Stimulated activated memory B cell treated with anti-CD40 and anti-IgM and Interleukin-4, amounts not matched to agents 10 μg/mL and 1 μg/mL and 100 μg/mL, for 72 hours (primary cell): ENCODE measurements at places on chromosomes 16 and 17.

DNA sequence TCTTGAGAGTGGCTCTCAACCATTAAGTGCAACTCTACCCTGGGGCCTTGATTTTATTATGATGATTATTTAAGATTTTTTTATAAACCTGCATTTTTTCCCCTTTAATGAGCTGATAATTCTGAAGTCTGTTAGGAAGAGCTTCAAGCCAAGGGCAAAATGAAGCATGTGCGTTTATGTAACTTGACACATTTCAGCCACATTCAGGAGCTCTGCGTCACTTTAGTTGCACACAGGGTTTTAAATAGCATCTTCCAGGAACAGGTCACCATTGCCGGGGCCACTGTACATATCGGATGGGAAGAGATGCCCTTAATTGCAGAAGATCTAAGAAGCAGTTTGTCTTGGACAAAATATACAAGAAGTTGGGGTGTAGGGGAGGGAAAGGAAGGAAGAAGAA lies 89.6 kb downstream of the BMERB1 start:
- no peak for ATAC-seq

DNA sequence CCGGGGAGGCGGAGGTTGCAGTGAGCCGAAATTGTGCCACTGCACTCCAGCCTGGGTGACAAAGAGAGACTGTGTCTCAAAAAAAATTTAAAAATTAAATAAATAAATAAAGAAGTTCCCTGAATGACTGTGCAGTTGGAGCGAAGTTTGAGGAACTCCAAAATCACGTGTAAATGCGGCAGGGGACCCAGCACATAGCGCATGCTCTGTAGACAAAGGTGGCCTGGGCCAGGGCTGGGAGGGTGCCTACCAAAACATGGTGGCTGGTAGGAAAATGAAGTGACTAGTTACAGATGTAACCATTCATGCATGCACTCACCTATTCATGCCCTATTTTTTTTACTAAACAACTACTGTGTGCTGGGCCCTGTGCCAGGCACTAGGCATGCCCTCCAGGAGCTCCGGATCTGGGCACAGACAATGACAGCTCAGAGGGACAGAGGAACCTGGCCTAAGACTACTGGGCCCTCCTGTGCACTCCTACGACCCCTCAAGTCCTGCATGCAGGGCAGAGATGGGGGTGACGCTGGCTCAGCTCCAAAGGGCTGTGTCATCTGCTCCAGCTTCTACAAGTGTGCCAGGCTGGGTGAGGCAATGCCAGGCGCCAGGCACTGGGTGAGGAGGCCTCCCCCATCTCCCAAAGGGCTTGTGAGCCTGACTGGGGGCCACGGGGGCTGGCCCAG lies 65.3 kb downstream of the RMI2 start:
- ATAC-seq: no peak

GRCh38 chr16:12057266-12057665 lies 80.7 kb downstream of the SNX29 start:
- no peak for ATAC-seq

- no peak for ATAC-seq
Measured at GRCh38 chr16:28301154-28301553, 8.8 kb downstream of the SBK1 start.

DNA sequence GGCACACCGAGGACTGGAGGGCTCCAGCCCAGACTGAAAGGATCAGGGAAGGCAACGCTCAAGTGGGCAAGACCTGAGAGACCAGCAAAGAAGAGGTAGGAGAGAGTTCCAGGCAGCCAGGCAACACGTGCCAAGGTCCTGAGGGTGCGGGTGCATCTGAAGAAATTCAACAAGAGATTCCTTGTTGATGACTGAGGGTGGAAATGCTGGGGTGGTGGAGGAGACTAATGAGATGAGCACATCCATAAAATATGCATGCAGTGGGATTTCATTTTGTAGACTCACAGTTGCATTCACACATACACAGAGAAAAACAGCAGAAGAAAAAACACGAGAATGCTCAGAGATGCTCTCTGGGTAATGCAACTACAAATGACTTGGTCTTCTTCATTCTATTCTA lies 154.8 kb upstream of the FOXF1 start:
- ATAC-seq: no peak

- ATAC-seq: peak; percentile 71
Measured at GRCh38 chr16:56451753-56452689, 667 bp downstream of the OGFOD1 start.

DNA sequence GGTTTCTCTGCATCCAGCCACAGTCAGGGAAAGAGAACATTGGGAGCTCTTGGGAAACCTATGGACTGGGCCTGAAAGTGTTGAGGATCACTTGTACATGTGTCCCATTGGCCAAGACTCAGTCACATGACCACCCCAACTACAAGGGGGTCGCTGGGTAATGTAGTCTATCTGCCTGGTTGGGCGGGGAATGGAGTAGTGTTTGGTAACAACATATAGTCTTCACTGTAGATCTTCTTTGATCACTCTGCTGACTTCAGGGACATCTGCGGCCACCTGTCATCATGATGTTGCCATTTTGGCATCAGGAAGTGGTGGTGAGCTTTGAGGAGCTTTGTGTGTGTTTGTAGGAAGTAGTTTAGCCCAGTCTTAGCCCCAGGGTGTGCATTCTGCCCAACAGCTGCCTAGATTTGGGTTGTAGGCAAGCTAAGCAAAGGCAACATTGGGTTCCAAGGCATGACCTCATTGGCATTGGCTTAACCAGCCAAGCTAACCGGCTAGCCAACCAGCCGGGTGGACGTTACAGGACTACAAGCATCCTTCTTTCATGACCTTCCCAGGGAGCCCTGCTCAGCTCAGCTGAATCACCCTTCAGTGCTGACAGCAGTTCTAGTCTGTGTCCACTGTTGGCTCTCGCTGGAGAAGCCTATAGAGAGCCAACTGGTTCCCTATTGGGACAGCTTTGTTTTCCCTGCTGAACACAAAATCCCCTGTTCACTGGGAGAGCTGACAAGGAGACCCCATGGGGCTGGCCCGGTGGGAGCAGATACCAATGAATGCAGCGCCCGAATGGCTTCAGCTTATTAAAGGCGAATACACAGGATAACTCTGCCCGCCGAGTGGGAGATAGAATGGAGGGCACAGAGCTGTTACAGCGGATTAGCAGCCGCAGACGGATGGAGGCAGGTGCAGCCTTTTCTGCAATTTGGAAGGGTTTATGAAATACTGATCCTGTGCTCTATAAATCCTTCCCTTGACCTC lies 178.6 kb downstream of the NTN1 start:
- ATAC-seq: no peak

DNA sequence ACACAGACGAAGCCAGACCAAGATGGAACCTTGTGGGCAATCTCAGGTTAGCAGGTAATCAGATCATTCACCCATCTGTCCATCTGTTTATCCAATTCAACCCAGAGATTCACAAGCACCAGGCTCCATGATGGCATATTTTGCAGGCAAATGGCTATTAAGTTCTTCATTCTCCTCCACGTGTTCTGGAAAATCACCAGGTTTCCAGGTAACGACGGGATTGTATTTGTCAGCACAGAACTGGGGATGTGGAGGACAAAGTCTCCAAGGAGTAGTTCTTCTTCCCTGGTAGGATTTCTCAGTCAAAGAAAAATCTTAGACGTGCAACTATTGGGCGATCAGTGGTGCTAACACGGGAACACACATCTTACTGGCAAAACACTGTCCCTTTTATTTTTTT lies 368.8 kb downstream of the SLC39A11 start:
- no peak for ATAC-seq

DNA sequence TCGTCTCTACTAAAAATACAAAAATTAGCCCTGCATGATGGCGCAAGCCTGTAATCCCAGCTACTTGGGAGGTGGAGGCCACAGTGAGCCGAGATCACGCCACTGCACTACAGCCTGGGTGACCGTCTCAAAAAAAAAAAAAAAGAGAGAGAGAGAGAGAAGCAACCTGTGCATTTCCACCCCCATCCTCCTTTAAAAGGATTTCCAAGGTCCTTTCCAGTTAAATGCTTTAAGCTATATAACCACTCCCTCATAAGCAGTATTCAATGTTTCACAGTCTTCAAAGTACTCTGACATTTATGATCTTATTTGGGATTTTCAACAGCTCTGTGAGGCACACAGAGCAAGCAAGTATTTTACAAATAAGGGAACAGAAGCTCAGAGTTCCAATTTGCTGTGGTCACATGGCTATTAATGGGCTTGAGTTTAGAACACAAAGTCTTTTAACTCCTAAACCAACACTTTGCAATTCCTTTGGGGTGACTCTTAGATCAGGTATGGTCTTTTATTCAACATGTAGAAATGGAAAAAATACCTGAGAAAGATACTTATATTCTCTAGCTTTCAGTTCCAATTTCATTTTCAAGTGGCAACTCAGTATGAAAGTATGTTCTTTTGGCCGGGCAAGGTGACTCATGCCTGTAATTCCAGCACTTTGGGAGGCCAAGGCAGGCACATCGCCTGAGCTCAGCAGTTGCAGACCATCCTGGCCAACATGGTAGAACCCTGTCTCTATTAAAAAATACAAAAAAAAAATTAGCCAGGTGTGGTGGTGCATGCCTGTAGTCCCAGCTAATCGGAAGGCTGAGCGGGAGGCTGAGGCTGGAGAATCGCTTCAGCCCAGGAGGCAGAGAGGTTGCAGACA lies 31.3 kb downstream of the SPOP start:
- ATAC-seq: peak; percentile 74

GRCh38 chr17:72466199-72466598 lies 345.4 kb downstream of the SOX9 start:
- peak; percentile 34 for ATAC-seq

DNA sequence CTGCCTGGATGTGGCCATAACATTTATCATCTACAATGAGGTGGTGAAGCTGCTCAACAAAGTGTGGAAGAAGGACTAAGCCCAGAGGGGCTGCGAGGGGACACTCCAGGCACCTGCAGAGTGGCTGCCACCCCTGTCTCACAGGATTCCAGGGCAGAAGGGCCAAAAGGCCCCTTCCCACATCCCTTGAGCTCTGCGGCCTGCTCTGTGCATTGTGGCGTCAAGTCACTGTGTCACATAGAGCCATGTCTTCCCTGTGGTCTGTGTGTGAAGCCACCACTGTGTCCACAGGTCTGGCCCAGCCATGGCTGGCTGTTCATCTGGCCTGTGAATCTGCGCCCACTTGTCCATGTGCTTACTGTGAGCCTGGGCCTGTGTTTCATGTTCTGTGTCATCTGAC lies 1714.6 kb downstream of the TP53TG3F start:
- no peak for ATAC-seq

- peak; percentile 63 for ATAC-seq
Measured at GRCh38 chr16:50121721-50122445, 31.2 kb upstream of the TENT4B start.

DNA sequence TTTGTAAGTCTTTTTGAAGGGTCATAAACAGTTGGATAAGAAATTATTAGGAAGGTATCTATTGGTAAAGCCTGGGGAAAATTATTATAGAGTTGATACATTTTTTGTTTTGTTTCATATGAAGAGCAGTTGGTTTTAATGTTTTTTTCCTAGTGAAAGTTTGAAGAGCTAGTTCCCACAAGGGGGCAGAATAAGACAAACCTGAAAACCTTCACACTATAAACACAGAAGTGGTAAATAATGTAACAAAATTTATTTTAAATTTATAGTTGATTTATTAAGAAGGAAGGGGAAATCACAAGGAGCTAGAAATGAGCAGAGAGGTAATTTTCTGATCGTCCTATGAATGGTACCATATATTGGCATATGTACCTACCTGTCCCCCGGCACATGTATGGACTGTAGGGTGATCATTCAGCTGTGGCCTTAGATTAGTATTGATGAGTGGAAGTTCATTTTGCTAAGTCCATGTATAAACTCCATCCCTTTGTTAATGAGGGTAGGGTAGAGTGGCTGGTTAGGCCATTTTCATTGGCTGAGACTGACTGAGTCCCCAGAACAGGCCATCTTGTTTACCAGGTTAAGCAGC lies 116.3 kb downstream of the TANC2 start:
- no peak for ATAC-seq

DNA sequence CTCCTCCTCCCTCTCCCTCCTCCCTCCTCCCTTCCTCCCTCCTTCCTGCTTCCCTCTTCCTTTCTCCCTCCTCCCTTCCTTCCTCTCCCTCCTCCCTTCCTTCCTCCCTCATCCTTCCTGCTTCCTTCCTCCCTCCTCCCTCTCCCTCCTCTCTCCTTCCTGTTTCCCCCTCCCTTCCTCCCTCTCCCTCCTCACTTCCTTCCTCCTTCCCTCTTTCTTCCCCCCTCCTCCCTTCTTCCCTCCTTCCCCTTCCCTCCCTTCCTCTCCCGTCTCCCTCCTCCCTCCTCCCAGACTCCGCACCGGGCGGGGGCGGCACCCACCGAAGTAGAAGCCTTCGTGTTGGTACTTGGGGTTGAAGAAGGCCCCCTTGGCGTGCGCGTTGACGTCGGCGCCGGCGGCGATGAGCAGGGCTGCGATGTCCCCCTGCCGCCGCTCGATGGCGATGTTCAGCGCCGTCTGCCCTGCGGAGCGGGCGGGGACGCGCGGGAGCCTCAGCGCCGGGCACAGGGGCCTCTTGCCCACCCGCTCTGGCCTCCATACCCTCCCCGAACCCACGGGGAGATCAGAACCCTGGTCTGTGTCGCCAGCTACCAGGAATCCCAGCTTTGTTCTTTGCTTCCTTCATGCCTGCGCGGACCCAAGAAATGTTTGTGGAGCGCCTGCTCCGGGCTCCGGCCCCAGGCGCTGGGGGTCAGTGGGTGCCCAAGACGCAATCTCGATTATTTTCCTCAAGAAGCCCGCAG lies 22.2 kb downstream of the TRPV3 start:
- peak; percentile 72 for ATAC-seq

- ATAC-seq: no peak
Measured at GRCh38 chr17:74555427-74555940, 9.6 kb upstream of the CD300C start.

GRCh38 chr16:25011891-25012514 lies 3.2 kb downstream of the ARHGAP17 start:
- no peak for ATAC-seq

GRCh38 chr16:23773339-23773738 lies 18.5 kb downstream of the CHP2 start:
- no peak for ATAC-seq

DNA sequence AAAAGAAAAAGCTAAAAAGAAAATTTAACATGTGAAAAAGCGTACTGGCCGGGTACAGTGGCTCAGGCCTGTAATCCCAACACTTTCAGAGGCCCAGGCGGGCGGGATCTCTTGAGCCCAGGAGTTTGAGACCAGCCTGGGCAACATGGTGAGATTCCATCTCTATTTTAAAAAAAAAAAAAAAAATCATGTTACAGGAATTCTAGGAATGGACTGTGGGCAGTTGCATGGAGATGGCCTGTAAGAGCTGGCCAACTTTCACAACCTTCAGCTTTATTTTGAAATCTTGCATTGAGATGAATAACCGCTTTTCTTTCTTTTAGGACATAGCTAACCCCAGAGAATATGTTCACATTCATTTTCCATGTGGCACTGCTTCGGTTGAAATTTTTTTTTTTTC lies 8.2 kb upstream of the CIAO3 start:
- ATAC-seq: no peak

DNA sequence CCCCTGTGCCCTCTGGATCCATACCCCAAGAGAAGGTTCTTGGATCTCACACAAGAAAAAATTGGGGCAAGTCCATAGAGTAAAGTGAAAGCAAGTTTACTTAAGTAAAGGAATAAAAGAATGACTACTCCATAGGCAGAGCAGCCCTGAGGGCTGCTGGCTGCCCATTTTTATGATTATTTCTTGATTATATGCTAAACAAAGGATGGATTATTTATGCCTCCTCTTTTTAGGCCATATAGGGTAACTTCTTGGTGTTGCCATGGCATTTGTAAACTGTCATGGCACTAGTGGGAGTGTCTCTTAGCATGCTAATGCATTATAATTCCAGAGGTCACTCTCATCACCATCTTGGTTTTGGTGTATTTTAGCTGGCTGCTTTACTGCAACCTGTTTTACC lies 70.8 kb downstream of the NLK start:
- no peak for ATAC-seq
